T follicular helper cell (primary cell): ENCODE measurements at places on chromosomes 11 and 22.

GRCh38 chr11:1573903-1574237, 1.8 kb upstream of the DUSP8 start:
- no peak for DNase-seq

DNA sequence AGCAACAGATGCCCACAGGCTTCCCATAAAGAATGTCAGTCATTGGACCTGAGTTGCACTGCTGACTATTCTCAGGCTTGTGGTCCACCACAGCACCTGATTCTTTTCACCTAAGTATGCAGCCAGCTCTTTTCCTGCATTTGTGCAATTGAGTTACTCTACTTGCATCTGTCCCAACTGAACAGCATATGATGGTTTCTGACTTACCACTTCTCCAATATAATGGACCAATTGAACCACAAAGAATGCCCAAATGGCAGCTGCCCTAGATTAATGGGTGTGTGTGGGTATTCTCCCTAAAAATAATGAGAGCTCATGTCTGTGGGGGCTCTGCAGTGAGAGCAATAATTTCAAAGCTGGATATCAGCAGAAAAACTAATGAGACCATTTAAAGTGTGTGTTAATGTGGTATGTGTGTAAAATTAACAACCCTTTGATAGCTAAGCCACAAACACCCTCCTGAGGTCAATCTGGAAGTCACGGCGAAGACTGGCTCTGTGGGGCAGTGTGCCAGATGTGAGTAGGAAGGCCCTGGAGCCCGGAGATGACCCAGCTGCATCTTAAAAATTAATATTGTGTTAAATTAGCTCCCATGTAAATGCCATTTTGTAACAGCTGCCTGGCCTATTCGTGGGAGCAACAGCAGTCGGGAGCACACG, 43.8 kb downstream of the SC5D start:
- DNase-seq = no peak

DNA sequence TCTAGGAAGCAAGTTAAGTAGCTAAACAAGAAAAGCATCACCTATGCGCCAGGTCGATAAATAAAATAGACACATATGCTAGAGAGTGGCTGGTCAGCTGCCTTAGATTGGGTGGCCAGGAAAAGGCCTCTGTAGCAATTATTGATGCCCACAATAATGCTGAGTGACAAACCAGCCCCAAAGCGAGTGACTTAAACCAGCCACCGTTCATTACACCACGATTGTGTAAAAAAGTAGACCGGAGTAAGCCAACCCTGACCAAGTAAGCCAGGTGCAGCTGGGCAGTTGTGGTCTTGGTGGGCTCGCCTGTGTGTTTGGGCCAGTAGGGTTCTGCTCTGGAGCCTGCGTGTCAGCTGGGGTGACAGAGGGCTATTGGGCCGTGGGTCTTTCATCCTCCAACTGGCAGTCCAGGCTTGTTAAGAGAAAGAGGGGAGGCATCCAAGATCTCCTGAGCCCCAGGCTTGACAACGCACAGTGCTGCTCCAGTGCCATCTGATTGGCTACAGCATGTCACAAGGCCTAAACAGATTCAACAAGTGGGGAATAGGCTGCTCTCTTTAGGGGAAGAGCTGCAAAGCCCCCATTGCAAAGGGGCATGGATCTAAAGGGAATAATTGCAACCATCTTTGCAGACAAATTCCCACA, 100.4 kb upstream of the PARVA start:
- no peak for DNase-seq

DNA sequence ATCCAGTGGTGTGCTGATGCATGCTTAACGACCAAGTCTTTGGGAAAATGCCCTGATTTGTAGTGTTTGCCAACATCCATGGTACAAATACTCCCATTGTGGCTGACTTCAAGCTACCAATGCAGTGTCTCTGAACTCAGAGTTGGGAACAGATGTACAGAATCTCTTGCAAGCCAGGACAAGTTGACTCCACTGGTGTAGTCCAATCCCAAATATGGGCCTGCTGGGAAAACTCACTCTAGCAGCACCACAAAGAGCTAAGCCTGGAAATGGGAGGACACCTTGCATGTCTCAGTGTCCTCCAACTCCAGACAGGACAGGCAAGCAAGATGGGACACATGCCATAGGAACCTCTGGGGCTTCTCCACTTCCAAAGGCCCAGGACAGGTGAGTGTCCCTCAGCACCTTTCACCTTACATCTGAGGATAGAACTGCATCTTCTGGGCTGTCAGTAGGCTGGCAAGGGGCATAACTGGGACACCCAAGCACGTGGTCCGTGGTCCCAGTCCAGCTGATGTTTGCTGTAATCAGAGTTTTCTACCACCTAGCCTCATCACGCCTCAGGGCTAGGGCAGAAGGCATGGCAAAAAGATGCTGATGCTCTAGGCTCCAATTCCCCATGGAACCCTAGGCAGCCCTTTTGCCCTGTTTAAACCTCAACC, 6.5 kb downstream of the LMO1 start:
- no peak for DNase-seq

GRCh38 chr11:8830641-8831040, 80.3 kb upstream of the AKIP1 start:
- DNase-seq = no peak

DNA sequence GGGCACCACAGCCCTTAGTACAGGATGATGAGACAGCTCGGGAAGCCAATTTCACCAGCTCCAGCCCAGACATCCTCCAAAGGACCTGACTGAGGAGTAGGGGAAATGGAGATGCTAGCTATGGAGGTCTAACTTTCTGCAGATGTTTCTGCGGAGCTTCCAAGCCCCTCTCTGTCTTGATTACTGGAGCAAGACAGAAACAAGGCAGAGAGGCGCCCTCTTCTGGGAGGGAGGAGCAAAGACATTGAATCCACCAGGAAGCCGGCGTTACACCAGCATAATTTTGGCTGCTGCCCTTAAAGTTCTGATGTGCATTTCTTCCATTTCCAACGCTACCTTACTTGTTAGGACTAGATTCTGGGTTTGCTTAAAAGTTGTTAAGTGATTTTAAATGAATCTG, 107.3 kb upstream of the HSD17B12 start:
- DNase-seq = no peak

- DNase-seq = no peak
Measured at GRCh38 chr11:49405743-49406142, 197.3 kb upstream of the FOLH1 start.

DNA sequence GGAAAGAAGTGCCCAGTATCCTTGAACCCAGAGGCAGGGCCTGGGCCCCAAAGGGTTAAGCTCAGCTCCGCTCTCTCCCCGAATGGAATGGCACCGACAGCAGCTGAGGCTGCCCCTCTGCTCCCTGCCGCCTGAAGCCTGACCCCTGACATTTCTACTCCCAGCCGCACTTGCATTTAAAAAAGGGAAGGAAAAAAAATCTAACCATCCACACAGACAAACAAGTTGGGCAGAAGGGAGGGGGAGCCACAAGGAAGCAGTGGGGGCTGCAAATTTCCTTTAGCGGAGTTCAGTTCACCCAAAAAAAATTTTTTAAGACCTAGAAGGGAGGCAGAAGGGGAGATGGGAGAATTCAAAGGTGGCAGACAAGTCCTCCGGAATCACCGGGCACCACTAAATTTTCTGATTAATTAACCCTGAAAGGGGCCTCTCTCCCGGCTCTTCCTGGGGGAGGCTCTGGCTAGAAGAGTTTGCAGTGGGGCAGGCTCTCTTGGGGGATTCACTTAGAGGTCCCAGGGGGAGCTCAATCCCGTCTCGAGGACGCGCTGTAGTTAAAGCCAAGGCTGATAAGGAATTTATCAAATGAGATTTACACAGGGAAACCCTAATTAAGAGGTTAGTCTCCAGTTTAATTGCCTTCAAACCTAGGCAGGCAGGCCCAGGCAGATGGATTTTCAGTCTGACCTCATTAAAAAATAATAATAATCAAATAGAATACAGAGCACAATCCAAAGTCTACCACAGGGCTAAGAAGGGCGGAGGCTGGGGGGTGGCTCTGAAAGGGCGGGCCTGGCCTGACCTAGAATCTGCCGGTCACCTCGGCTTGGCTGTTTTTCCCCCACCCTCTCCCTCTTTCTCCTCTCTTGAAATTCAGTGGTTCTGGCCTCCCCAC, 25.6 kb downstream of the MN1 start:
- DNase-seq = no peak
